Hematopoietic multipotent progenitor cell treated with erythropoietin and hydrocortisone succinate and interleukin-3 and kit ligand, for 8 days (in vitro differentiated cells): ENCODE measurements at places on chromosomes 4 and X.

DNA sequence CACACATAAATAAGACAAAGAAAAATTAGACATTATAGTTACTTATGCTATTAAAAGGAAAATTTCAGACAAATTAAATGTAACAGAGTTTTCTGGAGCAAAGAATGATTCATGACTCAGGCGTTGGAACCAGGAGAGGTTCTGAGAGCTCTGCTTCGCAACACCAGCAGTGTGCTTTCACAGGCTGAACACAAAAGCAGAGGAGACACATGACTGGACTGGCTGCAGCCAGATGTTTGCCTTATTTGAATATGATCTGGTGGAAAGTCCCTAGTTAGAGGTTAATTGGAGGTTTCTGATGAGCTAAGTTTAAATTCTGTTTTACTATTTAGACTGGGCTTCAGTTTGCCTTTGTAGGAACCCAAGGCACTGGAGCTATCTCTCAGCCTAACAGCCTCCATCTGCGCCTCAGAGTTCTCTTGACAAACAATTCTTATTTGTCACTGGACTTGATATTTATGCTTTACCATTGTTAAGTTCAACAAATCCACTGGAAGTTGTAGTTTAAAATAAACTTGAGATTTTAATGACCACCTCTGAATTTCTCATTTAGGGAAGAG, 16.2 kb downstream of the BOD1L1 start:
- no peak for DNase-seq

DNA sequence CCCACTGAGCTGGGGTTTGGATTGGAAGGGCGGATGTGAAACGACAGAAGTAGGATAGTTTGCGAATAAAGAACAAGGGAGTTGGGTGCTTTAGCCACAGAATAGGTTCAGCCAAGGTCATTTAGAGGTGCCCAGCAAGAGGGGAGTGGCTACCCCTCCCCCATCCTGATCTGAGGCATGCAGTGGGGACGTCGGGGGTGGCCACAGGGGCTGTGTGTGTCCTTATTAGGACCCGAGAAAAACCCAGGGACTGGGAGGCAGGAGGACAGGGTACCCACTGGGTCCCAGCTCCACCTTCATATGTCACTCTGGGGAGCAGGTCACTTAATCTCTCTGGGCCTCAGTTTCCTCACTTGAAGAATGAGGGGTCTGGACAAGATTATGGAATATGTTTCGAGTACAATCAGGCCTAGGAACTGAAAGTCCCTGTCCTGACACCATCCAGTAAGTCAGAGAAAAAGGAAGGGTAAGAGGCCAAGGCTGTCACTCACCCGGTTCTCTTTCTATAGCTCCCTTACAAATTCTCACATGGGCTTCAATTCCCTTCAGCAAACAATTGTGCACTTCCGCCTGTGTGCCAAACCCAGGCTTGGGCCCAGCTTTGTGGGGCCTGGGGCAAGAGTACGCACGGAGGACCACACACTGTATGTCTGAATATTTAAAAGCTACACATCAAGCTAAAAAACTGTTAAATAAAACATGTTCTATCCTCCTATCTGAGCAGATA, 4.2 kb upstream of the NYX start:
- no peak for DNase-seq

- no peak for DNase-seq
Observed at GRCh38 chrX:119647552-119648420, 41.6 kb upstream of the NKRF start.

DNA sequence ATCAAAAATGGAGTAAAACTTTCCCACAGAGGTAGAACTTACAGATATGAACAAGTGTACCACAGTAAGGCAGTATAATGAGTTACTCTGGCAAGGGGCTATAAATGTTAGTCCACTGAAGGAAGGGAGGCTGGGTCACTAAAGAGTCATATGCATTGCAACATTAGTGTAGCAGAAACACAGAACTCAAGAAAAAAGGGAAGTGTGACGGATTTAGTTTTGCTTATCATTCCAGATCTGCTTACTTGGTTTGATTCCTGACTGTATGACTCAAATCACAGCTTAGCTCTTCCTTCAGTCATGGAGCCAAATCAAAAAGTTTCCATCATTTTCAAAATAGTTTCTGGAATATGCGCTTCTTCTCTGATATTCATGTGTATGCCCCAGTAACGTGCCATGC, 148.7 kb downstream of the FSTL5 start:
- DNase-seq, result no peak

- no peak for DNase-seq
Observed at GRCh38 chr4:140088323-140088967, 65.5 kb downstream of the MAML3 start.

- no peak for DNase-seq
Observed at GRCh38 chr4:121070696-121071639, 1.4 kb downstream of the NDNF start.

DNA sequence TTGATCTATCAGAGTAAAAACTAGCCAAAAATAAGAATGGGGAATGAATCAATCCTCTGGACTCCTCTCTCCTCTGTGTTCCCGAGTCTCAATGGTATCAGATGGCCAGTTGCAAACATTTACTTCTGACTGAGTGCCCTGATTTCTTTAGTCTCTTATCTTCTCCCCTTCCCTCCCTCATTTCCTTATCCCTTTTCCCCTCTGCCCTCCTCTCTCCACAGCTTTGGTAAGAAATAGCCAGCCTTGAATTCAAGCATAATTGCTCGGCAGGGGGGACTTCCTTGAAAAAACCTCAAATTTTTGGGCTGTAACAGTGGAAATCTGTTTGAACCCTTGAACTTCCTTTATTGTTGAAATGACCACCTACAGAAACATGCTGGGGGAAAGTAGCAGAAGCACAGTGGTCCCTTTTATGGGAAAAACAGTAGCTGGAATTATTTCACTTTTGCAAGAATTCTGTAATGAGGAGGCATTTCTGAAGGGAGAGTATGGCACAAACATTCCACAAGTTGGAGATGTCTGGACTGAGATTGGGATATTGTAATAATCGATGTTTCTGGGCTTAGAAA, 40.3 kb downstream of the NHS start:
- no peak for DNase-seq

DNA sequence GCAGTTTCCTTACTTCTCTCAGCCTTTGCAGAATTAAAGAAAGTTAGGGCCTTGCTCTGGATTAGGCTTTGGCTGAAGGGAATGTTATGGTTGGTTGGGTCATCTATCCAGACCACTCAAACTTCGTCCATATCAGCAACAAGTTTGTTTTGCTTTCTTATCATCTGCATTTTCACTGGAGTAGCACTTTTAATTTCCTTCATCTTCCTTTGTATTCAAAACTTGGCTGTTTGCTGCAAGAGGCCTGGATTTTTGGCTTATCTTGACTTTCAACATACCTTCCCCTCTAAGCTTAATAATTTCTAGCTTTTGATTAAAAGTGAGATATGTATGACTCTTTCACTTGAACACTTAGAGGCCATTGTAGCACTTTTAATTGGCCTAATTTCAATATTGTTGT, 126.7 kb upstream of the CENPE start:
- DNase-seq, result no peak

DNA sequence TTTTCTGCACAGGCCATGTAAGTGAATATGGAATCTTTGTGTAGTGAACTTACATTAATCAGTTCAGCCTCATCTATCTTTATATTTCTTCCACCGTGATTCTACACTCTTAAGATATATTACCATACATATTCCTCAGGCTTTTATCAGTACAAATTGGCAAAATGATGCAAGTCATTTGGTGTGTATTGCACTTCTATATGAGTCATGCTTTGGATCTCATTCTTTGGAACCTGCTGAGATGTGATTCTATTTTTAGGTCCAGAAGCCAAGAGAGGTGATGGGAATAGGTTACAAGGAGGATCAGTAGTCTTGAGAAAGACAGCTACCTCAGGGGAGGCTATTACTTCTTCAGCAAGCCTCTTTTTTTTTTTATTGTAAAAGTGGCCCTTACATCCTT, 204.4 kb downstream of the ZNF330 start:
- peak; percentile 6 for DNase-seq

DNA sequence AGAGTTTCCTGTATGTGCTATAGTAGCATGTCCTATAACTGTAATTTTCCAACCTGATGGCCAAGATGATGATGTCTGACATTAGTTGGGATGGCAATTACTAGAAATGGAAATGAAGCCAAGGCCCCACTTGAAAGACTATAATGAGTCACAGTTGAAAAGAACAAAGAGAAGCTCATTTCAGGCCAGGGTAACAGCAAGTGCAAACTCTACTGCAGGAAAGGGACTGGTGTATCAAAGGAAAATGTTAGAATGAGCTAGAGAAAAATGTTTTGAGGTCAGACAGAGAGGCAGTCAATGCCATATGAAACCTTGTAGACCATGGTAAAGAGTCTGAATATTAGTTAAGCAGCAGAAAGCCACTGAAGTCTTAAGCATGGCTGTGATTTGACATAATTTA, 146.2 kb upstream of the SH3RF1 start:
- no peak for DNase-seq

DNA sequence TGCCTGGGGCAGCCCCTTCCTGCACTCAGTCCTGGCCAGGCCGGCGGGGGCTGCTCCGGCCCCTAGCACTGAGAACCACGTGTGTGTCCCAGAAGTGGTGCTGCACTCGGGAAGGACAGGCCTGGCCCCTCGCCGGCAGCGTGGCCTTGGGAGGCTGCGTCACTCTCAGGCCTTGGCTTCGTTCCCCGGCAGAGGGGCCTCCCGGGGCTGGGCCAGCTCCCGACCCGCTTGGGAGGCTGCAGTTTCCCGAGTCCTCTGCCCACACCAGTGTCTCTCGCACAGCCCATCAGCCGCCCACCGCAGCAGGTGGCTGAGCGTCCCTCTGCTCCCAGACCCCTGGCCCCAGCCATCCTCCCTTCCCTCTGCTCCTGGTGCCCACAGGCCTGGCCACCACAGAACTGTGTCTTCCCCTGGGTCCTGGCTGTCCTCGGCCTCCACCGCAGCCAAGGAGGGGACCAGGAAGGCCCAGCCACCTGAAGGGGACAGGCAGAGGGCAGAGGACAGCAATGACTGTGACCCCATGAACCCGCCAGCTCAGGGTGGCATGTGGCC, 10.9 kb upstream of the CPLX1 start:
- DNase-seq, result no peak

- DNase-seq, result no peak
Observed at GRCh38 chr4:153916273-153916755, 127.4 kb upstream of the SFRP2 start.

DNA sequence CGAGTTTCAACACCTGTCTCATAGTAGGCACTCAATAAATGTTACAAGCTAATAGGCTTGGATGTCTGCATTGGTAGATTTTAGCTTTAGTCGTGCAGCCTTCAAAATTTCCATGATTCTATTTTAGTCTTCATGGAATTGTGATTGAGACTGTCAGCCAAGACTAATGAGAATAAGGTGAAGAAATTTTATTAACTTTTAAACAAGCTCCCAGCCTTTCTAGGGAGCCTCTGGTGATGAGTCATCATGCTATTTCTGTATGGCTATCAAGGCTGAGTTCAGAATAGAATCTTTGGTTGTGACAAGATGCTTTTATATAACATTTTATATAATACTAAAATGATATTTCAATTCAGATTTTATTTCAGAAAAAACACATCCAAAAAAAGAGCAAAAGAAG, 685.8 kb downstream of the GABRG1 start:
- DNase-seq, result no peak

GRCh38 chr4:121819216-121819965, 4.3 kb downstream of the CCNA2 start:
- no peak for DNase-seq

DNA sequence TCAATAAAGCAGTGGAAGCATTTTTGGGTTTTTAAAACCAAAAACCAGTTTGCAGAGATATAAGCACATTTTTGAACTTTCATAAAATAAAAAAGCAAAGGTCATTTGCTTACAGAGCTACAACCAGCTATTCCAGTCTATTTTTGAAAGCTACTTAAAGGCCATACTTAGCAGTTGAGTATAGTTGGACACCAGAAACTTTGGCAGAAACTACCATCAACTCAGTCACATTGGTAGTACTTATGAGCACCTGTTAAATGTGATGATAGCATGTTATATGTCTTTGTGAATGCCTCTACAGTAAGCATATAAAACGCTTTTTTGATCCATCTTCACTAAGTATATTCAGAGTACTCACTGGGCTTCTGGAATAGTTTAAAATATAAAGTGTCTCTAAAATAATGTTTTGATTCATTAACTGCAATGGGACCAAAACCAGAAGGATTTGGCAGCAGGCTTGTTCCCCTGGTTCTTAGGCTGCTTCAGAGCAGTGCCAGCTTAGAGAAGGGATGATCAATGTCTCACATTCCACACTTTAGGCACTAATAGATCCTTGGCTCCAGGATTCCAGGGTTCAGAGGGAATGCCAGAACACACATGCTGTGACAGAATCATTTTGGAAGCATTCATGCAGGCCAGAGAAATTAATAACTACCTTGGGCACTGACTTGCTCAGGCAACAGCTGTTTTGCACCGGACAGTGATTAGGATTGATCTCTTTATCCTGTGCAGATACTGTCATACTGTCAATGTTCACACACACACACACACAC, 103.9 kb downstream of the IQCM start:
- DNase-seq, result no peak

- DNase-seq, result no peak
Observed at GRCh38 chr4:176210101-176210500, 14.7 kb upstream of the SPATA4 start.

GRCh38 chrX:30971774-30972603, 82.9 kb upstream of the TAB3 start:
- peak; percentile 53 for DNase-seq

DNA sequence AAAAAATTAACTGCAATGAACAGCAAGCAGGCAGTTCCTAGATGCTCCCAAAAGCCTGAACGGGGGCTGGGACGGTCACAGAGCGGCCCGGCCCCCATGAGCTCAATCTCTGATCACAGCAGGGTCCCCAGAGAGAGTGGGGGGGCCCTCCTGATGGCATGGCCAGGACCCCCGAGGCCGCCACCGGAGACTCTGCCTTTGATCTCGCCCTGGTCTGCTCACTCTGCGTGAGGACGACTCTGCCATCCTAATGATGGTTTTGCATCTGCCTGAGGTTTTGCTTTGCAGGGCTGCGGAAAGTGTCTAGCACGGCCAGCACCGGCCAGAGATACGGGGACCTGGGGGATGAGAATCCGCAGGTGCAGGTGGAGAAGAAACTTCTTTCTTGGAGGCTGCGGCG, 103.8 kb downstream of the SHOX start:
- DNase-seq, result no peak

- no peak for DNase-seq
Observed at GRCh38 chr4:73967866-73968265, 14.0 kb downstream of the PF4 start.

- DNase-seq, result no peak
Observed at GRCh38 chrX:95622200-95622599, 1062.4 kb upstream of the DIAPH2 start.

DNA sequence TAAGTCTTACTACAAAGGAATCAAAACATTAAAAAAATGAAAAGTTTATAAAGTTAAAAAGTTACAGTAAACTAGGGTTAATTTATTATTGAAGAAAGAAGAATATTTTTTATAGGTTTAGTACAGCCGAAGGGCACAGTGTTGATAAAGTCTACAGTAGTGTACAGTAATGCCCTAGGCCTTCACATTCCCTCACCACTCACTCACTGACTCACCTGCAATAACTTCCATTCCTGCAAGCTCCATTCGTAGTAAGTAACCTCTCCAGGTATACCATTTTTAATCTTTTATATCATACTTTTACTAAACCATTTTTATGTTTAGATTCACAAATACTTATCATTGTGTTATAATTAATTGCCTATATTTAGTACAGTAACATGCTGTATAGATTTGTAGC, 307.5 kb upstream of the FAM241A start:
- no peak for DNase-seq

- DNase-seq, result no peak
Observed at GRCh38 chrX:716136-716535, 85.5 kb downstream of the SHOX start.

GRCh38 chr4:108333353-108333942, 164.7 kb upstream of the LEF1 start:
- no peak for DNase-seq
